Stimulated activated CD8-positive, alpha-beta memory T cell treated with anti-CD3 and anti-CD28 coated beads, Interleukin-7, amount 100 ng/mL, for 48 hours (primary cell): ENCODE measurements at places on chromosomes 4 and X.
A peak's percentile ranks its signal among the peaks of the same experiment; 100 is the strongest.

GRCh38 chr4:38805530-38806145 is 1.0 kb upstream of the TLR1 start:
- no peak for DNase-seq

DNA sequence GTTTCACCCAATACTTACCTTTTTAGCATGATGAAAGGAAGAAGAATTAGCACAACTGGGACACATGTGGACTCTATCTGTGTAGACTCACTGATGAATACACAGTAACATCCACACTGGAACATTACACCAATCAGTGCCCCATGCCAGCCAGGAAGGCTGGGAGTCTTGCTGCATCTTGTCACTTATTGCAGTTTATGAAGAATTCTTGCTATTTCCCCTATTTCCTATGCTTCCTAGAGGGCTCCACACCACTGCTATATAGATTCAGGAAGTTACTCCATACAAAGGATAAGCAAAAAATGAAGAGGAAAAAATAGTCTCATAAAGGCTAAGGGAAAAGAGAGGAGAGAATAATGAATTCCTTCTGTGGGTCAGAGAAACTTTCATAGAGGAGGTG is 201.0 kb downstream of the CAMK2D start:
- DNase-seq: no peak

DNA sequence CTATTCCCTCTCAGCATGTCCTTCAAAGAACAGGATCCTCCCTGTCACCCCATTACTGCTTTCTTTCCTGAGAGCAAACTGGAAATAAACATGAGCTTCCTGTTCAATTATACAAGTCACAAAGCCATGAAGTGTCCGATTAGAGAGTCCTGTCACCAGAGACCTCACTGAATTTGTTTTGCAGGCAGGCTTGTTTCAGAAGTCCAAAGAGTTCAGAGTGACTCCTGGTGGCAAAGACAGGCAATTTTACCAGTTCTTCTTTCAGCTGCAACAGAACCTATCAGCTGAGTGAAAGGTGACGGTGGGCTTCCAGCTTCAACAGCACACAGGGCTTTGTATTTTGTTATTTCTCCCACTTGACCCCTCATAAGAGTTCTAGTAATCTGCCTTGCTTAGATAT is 6.4 kb downstream of the ELK1 start:
- no peak for DNase-seq

DNA sequence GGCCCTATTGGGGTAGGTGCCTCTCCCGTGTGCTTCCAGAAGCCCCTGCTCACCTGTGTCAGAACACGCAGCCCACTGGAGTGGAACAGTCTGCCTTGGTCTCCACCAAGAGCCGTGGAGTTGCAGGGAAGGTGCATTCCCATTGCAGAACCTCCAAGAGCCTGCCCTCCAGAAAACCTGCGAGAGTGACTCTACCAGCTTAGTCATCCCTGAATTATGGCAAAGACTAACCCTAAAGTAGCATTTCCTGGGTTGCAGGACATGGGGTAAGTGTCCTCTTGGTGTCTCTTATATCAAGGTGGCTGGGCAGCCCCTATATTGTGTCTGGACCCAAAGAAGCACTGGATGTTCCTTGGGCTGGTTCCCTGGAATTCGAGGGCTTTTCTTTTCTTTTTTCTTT is 224.6 kb downstream of the BCOR start:
- no peak for DNase-seq

DNA sequence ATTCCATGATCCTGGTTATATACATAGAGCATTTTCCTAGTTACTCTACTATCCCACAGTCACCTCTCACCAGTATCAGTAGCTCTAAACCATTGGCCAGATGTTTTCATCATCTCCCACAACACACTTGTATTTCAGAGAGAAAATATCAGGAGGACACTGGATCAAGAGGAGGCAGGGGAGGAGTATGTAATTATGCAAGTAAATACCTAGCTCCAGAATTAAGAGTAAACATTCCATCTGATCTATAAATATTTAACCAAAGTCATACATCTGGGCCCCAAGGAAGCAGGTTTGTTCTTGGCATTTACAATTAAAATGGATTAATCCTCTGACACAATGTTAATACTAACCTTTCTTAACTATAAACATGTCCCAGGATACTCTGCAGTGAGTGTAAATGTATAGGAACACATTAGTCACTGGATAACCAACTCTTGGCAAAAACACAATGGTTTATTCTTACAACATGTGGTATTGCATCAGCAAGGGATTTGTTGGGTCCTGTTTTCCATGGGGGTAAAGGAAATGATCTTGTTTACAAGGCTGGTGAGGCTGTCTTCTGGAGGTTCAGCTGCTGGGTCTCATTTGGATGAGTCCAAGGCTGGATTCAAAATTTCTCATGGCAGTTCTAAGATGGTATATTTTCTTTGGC is 170.1 kb downstream of the ATG4A start:
- no peak for DNase-seq

DNA sequence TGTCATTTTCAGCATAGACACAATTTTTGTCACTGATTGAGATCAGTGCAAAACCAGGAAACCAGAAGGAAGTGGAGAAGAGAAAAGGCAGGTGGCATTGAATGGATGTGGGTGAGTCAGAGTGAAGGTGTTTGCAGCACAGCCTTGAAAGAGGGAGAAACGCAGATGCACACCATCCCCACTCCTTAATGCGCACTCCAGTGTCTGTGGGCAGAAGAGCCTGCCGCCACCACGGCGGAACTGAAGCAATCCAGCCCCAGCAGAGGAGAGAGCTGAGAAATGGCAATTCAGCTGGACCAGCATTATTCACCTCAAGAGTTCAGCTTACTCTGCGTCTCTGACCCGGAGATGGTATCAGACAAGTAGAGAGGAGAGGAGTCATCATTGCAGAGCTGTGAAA is 393.1 kb upstream of the FRG1 start:
- DNase-seq: no peak

- no peak for DNase-seq
Measured at GRCh38 chr4:138632856-138633579, 382.6 kb upstream of the NOCT start.

DNA sequence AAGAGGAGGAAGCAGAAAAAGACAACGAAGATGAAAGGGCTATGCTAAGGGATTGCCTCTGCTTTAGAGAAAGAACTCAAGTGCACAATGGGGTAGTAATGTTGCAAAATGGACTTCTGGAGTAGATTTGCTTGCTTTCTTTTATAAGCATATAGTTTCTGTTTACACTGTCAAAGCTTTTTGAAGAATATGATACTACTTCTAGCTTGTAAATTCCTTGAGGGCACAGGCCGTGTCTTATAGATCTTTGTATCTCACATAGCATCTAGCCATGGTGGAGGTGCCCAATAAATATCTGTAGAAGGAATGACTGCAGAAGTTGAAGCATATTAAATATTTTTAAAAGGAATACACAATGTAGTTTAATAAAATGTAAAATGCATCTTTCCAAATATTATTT is 147.8 kb upstream of the ZIC3 start:
- DNase-seq: no peak

GRCh38 chr4:71697031-71697430 is 86.8 kb downstream of the GC start:
- no peak for DNase-seq

GRCh38 chrX:13283512-13283911 is 36.3 kb downstream of the ATXN3L start:
- DNase-seq: no peak

- peak; percentile 25 for DNase-seq
Measured at GRCh38 chrX:71533851-71534561, 1.1 kb downstream of the OGT start.

DNA sequence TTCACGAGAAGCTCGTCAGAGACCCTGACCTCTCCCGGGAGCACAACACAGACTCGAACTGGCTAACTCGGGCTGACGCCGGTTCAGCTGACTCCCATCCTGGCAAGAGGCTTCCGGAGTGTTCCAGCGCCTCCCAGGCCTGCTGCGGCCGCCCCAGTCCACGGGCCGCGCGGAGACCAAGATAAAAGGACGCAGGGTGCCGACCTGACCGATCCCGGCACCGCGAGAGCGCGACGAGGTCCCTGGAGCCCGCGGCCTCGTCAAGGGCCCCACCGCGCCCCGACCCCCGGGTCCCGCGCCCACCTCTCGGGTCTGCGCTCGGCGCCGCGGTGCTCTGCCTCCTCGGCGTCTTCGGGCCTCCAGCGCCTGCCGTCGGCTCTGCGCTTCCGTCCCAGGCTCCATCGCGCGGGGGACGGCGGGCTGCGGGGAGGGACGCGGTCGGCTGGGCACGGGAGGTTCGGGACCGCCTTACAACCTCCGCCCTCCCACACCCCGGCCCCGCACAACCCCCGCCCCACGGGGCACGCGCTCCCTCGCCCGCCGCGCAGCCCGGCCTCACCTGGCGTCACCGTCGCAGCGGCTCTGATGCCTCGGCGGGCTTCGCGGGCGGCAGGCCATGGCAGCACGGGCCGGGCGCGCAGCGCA is 426 bp downstream of the SLBP start:
- no peak for DNase-seq

DNA sequence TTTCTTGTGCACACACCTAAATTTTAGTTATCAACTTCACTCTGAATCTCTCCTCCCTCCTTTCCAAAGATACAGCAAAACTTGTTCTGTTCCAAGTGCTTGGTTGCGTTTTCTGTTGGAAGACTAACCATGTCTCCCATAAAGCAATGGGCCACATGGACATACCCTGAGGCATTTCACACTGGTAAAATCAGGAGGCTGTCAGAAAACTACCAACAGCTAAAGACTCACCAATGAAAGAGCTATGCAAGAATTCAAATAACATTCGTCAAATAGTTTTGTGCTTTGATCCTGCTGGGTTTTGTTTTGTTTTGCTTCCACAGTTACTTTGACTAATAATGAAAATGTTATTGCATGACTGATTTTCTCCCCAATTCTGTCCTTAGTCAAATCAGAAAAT is 46.0 kb downstream of the PHEX start:
- no peak for DNase-seq

DNA sequence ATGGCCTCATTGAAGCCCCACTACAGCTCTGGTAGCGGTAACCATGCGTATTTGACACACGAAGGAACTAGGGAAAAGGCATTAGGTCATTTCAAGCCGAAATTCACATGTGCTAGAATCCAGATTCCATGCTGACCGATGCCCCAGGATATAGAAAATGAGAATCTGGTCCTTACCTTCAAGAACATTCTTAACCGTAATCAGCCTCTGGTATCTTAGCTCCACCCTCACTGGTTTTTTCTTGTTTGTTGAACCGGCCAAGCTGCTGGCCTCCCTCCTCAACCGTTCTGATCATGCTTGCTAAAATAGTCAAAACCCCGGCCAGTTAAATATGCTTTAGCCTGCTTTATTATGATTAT is 876 bp downstream of the HPRT1 start:
- no peak for DNase-seq

DNA sequence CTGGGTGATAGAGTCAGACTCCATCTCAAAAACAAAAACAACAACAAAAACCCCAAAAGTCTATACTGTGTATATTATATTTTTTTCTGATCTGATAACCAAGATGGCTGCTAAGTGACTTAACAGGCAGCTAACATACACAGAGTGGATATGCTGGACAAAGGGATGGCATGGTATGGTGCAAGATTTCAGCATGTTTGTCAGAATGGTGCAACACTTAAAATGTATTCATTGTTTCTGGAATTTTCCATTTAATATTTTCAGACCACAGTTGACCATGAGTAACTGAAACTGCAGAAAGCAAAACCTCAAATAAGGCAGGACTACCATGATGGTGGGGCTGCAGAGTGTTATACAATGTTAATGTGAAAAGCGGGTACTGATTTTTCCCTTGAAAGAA is 6.1 kb upstream of the BOD1L1 start:
- no peak for DNase-seq

GRCh38 chr4:114538012-114538617 is 60.5 kb upstream of the UGT8 start:
- DNase-seq: no peak

DNA sequence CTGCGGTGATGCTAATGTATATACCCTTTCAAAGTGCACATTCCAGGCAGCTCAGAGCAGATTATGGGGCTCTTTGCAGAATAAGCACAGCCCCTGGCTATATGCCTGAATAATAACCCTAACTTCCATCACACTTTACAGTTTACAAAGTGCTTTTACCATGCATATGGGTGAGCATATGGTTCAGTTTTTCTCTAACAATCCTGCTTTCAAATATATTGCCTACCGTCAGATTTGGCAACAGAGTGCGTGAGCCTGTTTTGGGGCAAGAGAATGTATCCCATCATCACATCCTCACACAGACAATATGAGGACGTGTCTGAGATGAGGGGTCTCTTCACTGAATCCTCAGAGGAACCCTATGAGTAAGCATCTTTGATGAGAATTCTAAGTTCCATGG is 162.8 kb upstream of the VCX start:
- DNase-seq: no peak

GRCh38 chr4:94304365-94304971 is 38.2 kb downstream of the HPGDS start:
- DNase-seq: no peak

DNA sequence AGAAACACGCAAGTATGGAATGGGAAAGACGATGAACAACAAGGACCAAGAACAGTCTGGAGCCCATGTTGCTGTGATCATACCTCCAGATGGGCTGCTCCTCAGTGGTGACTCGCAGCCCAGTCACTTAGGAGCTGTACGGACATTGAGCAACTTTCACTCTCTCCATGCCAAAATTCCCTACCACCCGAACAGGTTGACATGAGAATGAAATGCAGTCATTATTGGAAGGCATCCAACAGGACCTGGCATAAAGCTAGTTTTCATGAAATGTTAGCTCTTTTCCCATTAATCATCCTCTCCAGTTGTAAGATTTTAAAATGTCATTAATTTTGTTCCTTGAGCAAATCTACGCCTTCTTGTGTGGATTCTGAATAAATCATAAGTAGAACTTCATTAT is 82.7 kb upstream of the GPM6B start:
- no peak for DNase-seq

DNA sequence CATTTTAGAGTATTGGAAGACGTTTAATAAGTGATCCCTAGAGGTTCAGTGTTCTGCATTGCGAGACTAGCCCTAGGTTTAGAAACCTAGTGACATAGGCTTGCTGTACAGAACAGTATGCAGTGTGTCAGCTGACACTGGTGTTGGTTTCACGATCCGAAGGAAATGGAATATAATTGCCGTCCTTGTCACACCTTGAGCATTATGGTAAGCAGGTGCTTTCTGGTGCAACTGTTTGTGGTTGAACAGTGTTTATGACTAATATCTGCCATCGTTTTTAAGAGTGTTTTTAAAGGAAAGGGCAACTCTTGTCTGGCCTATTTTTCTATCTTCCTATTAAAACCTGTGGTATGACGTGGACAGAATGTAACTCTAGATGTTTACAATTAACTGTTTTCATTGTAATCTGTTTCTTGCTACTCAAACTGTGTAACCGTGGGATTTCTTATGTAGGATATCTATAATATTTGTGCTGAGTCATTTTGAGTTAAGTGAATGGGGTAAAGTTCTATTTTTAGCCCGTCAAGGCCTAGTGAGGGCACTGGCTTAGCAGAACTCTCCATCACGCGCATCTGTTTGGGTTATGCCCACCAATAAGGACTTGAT is 53.8 kb upstream of the TBC1D14 start:
- no peak for DNase-seq
